Natural killer cell (primary cell): ENCODE measurements at places on chromosomes 3 and 15. TPM values are rescaled to one million over a fixed set of nuclear protein-coding genes. Genes with fewer than 3 reads are reported as not detected.
A peak's percentile ranks its signal among the peaks of the same experiment; 100 is the strongest.

Gene ZNF860
- not detected for total RNA-seq

Gene SMAD6
- 0.09 TPM for total RNA-seq

Gene EXD1
- total RNA-seq: not detected

Gene HRH1
- not detected for total RNA-seq

Gene CFAP100
- total RNA-seq: not detected

Gene CYP8B1
- not detected for total RNA-seq

Gene DGKG
- total RNA-seq: 0.63 TPM

Gene GRAMD2A
- total RNA-seq: not detected

Gene NOX5
- not detected for total RNA-seq

Gene FGD5
- total RNA-seq: not detected

Gene BDH1
- 24.5 TPM for total RNA-seq

Gene CD200
- total RNA-seq: 0.35 TPM

Gene BNC1
- not detected for total RNA-seq

DNA sequence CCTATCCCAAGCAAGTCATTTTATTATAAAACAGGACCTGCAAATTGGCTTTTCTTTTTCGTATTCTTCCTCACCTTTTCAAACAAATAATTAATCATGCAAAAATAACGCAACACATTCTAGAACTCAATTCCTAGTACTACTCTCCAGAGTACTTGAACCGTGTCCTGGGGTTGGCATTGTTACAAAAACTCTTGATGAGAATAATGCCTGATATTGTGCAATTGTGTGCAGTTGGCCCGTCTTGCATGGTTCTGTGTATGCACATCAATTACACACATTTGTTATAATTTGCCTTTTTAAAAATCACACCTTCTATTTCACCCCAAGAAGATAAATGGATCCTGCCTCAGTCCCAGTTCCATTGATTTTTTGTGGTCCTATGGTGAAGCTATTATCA lies 205.4 kb downstream of the EPHB1 start:
- H3K36me3 ChIP-seq: no peaks in the 10 kb centered on the region
- H3K4me1 ChIP-seq: no peaks in the 10 kb centered on the region
- no peak overlapping the region for H3K27ac ChIP-seq
- H3K4me3 ChIP-seq: no peak overlapping the region

DNA sequence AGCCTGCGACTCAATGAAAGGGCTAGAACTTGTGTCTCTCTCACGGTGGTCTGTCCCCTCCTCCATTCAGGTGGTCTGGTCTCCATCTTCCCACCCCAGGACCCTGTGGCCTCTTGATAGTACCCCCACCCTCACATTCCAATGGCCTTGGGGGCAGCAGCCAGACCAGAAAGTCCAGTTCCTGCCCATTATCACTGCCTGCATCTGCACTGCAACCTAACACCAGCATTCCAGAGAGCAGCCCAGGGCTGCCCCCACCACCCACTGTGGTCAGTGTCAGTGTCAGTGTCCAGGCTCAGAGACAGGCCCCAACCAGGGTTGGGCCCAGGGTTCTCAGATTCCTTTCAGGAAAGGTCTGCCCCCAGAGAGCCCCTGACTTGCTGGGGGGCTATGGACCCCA lies 12.6 kb downstream of the IGDCC3 start:
- no peaks in the 10 kb centered on the region for H3K4me1 ChIP-seq
- H3K27ac ChIP-seq: no peak overlapping the region
- H3K27me3 ChIP-seq: peaks cover 2% of the 10 kb centered on the region
- H3K4me3 ChIP-seq: no peak overlapping the region
- DNase-seq: no peak

DNA sequence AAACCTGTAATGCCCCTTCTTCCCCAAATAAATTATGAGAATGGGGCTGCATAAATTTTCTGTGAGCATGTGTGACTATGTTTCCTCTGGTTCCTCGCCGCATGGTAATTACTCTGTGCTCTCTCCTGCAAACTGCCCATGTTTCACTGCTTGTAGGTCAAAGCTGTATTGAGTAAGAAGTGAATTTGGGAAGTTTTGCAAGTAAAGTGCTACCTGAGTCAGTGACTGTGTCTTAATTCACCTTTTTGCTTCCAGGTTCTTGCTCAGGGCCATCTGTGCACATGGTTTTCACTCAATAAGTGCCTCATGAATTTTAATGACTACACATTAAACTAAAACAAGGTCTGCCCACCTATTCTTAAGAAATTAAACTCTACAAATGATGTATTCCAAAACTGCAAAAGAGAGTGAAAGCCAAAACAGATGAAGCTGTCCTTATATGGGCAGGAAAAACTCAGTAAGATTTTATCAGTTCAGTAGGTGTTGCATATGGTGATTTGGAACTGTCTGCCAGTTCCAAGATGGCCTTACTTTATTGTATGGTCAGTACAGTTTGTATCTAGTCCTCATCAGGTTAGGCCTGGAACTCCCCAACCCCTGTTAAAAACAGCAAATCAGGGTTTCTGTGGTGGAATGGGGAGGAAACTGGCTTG lies 100.0 kb downstream of the LPP start:
- no peak overlapping the region for H3K4me3 ChIP-seq
- no peak overlapping the region for H3K27ac ChIP-seq

DNA sequence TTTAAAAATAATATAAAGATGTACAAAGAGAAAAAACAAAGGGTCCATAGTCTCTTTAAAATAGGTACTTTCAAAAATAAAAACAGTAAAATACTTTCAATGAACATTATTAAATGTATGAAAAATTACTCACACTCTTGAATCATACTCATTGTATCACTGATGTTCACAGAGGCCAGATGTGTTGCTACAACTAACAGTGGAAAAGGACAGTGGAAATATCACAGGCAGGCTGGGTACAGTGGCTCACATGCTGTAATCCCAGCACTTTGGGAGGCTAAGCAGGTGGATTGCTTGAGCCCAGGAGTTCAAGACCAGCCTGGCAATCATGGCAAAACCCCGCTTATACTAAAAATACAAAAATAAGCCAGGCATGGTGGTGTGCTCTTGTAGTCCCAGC lies 26.8 kb downstream of the NPHP3 start:
- H3K4me1 ChIP-seq: no peaks in the 10 kb centered on the region
- no peak overlapping the region for H3K27ac ChIP-seq
- DNase-seq: no peak
- peaks cover 56% of the 10 kb centered on the region for H3K36me3 ChIP-seq

DNA sequence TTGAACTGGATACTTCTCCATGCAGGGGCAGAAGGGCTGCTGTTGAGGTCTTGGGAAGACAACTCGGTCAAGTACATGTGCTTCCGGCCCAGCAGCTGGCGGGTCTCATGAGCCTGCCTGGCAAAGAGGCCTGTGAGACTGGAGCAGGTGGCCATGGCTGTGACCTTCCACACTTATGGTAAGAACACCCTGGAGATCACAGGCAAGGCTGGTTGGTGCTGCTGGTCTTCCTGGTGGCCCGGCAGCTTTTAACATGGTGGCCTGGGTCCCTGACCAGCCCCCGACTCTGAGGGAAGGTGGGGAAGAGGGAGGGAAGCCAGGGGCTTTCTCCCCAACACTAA lies 15.4 kb downstream of the CHRD start:
- no peak for DNase-seq
- H3K27ac ChIP-seq: no peak overlapping the region
- no peaks in the 10 kb centered on the region for H3K4me1 ChIP-seq
- no peaks in the 10 kb centered on the region for H3K36me3 ChIP-seq
- no peaks in the 10 kb centered on the region for H3K27me3 ChIP-seq

DNA sequence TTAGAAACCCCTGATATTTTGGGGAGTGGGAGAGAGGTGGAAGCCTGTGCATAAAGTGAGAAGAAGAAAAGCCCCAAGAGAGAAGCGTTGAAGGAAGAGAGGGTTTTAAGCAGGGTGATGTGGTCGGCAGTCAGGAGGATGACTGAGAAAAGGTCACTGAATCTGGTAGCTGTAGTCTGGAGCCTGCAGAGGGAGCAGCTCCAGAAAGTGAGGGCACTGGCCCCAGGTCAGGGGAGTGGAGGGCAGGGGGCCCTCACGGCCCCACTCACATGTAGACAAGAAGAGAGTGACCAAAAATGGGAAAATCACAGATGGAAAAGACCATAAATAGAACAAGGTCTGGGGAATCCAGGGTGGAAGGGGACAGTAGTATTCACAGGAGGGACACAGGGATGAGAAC lies 105.5 kb downstream of the RYK start:
- no peak overlapping the region for H3K27ac ChIP-seq
- DNase-seq: no peak
- no peaks in the 10 kb centered on the region for H3K4me1 ChIP-seq
- no peak overlapping the region for H3K4me3 ChIP-seq
- H3K27me3 ChIP-seq: no peaks in the 10 kb centered on the region
- no peaks in the 10 kb centered on the region for H3K36me3 ChIP-seq

DNA sequence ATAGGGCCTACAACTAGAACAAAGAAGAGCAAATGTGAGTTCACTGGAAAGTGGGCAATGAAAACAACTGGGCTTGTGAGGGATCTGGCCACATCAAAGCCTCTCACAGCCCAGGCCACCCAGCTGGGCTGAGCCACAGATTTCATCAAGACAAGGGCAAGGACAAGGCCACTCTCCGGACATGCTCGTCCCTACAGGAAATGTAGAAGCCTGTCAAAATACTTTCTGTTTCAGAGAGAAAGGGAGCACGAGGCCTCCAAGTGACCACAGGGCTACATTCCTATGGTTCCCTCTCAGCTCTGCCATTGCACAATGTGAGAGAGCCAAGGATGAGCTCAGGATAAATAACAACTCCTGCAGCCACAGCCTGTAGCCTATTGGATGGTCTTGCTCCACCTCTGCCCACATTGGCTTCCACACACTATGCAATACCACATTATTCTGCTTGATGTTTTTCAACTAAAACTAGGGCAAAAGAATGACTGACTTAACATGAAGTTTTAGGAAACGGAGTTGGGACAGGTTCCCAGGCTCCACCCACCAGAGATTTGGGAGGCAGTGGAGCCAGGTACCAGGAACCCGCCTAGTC lies 12.1 kb downstream of the TBC1D2B start:
- no peaks in the 10 kb centered on the region for H3K27me3 ChIP-seq
- peak overlapping the region; percentile 54 for H3K27ac ChIP-seq
- no peak overlapping the region for H3K4me3 ChIP-seq
- no peak for DNase-seq

GRCh38 chr3:56125358-56126005 lies 342.8 kb downstream of the ERC2 start:
- H3K4me1 ChIP-seq: no peaks in the 10 kb centered on the region
- no peak overlapping the region for H3K4me3 ChIP-seq
- no peak for DNase-seq
- H3K36me3 ChIP-seq: no peaks in the 10 kb centered on the region
- no peak overlapping the region for H3K27ac ChIP-seq
- no peaks in the 10 kb centered on the region for H3K27me3 ChIP-seq

DNA sequence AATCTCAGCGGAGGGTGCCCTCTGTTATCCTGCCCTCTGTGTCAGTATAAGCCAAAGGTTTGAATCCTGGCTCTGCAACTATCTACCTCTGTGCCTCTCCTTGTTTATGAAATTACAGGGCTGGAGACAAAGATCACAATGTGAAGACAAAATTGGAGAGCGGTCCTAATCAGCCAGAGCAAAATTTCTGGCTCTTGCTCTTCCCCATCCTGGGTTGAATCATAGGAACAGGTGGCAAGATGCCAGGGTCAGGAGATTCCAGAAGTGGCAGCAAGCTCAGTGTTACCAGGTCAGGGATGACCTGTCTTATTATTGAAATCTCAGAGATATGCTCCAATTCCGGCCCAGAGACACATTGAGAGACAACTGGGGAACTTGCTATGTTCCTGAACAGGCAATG lies 2.3 kb upstream of the CCR2 start:
- no peak overlapping the region for H3K4me3 ChIP-seq
- no peak for DNase-seq
- H3K27me3 ChIP-seq: no peaks in the 10 kb centered on the region
- H3K27ac ChIP-seq: no peak overlapping the region
- H3K4me1 ChIP-seq: peaks cover 45% of the 10 kb centered on the region

DNA sequence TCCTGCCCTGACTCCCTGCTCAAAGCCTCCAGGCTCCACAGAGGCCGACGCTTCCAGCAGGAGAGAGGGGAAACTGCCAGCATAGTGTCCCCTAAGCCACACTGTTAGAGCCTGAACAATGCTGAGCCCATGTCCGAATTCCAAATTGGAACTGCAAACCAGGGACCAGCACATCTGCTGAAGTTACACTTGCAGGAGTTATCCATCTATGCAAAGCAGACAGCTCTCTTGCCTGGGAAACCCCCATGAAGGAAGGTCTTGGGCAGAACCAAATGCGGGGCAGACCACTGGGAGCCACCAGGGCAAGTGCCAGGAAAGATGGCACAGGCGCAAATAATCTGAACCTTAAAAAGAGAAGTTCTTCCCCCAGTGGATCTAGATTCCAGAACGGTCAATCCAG lies 625 bp downstream of the LRRC15 start:
- H3K4me3 ChIP-seq: no peak overlapping the region
- no peaks in the 10 kb centered on the region for H3K36me3 ChIP-seq
- no peaks in the 10 kb centered on the region for H3K4me1 ChIP-seq
- H3K27ac ChIP-seq: no peak overlapping the region
- peaks cover 6% of the 10 kb centered on the region for H3K27me3 ChIP-seq

DNA sequence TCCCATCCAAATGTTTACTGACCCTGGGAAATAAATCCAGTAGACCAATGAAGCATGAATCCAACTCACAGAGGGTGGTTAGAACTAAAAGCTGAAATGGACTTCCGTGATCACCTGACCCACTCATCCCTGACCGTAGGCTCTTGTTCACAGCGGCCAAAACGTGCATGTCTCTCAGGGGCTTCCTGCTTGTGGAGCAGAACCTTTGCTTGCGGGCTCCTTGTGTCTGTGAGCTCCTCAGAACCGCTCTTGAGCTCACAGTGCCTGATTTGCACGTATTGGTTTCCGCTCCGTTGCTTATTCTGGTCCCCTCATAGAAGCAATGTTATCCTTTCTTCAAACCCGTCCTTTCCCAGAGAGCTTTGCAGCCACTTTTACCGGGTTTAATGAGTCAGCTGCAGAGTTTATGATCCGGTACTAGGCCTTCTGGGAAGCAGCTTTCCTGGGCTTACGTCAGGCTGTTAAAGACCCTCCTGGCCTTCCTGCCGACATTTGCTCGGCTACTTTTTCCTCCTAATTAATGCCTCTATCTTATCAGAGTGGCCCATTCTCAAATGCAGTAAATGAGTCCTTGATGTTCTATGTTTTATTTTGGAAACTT lies 35.4 kb downstream of the LIPC start:
- no peak overlapping the region for H3K4me3 ChIP-seq
- no peak for DNase-seq
- no peak overlapping the region for H3K27ac ChIP-seq
- no peaks in the 10 kb centered on the region for H3K36me3 ChIP-seq

GRCh38 chr3:107524841-107525643 lies 2.3 kb downstream of the BBX start:
- H3K4me1 ChIP-seq: peaks cover 13% of the 10 kb centered on the region
- peak overlapping the region; percentile 71 for H3K27ac ChIP-seq
- H3K4me3 ChIP-seq: peak overlapping the region; percentile 82
- H3K36me3 ChIP-seq: peaks cover 2% of the 10 kb centered on the region
